NAMALWA (cell line): ENCODE measurements at places on chromosomes 5 and 9.

GRCh38 chr9:37840560-37841194, 40.1 kb downstream of the DCAF10 start:
- no peak for DNase-seq

- no peak for DNase-seq
These were observed 36.3 kb upstream of the IL13 start for GRCh38 chr5:132621699-132622098.

GRCh38 chr5:16586556-16586955, 30.2 kb downstream of the RETREG1 start:
- no peak for DNase-seq

DNA sequence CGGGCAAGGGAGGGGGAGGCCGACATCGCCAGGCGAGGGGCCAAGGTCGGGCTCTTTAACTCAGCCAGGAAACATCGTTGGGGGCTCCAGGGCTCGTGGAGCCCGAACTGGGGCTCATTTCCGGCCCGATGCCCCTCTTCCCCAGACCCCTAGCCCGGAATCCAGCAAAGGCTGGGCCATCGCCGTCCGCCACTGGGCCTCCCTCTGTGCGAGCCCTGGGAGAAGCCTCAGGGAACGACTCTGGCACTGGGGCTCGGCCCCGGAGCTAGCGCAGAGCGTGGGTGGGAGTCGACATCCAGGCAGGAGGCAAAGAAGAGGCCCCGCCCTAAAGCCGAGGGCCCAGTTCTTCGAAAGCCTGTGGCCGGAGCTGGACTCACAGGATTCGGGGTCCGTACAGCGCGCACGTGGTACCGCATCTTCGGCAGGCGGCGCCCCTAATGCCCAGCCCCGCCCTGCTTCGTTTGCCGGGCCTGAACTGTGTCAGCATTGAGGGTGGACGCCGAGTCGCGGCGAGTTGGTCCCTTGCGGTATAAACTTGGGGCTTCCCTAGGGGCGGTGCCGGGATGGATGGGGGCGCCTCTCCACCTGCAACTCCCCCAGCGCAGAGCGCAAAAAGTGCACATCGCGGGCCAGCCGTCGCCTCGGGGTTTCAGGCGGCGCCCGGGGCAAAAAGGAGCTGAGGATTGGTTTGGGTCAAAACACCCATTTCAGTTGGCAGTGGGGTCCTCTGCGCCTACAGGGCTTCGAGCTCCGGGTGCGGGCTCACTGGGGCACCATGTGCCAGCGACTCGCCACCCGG, 3.6 kb upstream of the PAX5 start:
- DNase-seq, result no peak
